CD4-positive, alpha-beta T cell treated with Interleukin-12 subunit alpha and Interleukin-12 subunit beta, for 1 hour (primary cell): ENCODE measurements at places on chromosomes 4 and X.

DNA sequence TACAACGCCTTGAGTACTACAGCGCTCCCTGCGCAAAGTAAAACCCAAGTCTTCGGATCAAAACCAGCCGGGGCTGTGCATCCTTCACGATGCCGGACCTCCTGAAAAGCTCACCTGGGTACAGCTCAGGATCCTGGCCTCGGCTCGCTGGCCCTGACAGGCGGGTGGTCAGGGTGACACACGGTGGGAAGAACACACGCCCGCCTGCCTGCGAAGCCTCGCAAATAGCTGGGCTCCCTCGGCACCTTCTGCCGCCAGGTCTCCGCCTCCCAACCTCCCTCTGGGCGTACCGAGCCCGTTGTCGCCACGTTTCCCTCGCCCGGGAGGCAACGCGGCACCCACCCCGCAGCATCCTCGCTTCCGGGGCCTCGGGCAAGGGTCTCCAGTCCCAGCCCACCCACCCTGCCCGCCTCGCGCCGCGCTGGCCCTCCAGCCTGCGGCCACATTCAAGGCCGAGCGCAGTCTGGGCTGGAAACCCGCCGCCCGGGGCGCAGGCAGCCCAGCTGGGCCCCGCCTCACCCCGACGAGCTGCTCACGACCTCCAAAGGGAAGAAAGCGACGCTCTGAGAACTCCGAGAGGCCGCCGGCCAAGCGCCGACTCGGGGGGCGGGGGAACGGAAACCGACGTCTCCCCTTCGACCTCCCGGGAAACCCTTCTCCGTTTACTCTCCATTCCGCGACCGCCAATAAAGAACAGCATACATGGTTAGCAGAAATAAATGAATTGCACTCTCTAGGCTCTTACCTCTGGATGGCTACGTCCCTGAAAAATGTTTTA lies 511 bp downstream of the PPM1K start:
- peak; percentile 77 for DNase-seq

GRCh38 chrX:38627683-38628082 lies 66.3 kb downstream of the TSPAN7 start:
- DNase-seq: peak; percentile 7

- DNase-seq: no peak
Observed at GRCh38 chrX:33336783-33337182, 125.4 kb upstream of the DMD start.

- no peak for DNase-seq
Observed at GRCh38 chrX:1011691-1012283, 200.7 kb downstream of the CRLF2 start.

DNA sequence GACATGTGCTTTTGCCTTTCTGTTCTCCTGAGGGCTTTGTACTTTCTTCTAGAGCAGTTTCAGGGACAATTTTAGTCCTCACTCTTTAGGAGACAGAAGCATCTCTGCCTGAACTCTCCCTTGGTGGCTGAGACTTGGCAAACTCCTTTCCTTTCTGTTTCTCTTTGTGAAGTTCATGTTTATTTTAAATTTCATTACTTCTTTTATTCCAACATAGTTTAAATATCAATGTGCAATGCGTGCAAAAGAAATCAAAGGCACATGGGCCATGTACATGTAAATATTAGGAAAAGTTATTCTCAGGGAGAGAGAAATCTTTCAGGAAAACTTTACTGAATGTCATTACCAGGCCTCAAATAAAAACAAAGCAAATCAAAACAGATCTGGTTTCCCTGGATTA lies 177.6 kb downstream of the RNF150 start:
- DNase-seq: no peak

DNA sequence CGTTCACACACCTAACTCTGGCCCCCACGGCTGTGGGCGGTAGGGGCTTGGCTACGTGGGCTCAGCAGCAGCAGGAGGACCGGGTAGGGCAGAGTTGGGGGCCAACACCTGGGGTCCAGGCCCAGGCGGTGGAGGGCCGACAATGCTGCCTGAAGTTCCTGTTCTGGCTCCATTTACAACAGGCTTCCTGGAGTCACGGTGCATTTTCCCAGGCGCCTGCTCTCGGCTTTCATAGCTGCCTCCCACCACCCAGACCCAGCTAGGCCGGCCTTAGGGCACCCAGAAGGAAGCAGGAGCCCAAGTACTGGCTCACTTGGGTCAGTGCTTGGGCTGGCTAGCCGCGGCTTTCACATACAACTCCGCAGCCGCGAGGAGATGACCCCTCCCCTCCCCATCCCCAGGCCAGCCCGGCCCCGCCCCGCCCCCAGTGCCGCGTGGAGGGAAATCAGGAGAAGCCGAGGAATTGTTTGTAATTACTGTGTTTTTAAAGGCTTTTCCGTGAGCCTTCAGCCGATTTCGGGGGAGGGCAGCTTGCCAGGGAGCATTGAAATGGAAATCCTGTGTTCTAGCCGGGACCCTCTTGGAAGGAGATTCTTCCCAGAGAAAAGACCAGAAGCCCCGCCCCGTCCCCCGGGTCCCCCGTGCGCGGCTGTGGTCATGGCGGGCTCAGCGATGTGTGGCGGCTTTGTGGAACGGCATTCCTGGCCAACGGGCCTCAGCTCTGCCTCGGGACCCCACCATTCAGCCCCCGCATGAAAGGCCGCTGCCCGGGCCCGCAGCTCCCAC lies 28.5 kb downstream of the PJA1 start:
- no peak for DNase-seq

DNA sequence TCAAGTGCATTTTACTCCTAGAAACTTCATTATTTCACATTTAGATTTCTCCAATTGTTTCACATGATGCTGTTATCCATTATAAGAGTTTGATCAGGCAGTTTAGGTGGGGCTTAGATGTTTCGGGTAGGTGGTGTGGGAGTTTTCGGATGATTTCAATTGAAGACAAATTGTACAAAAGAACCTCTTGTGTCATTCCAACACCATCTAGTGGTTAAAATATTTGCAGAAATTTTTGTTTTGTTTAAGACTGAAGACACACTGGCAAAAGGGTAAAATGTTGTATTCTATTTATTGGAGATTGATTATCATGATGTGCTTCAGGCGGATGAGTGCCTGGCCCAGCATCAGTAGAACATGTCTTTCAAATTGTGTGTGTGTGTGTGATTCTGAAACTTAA lies 212.7 kb downstream of the SH3BGRL start:
- DNase-seq: no peak

GRCh38 chr4:83618431-83618830 lies 82.5 kb downstream of the GPAT3 start:
- DNase-seq: no peak

DNA sequence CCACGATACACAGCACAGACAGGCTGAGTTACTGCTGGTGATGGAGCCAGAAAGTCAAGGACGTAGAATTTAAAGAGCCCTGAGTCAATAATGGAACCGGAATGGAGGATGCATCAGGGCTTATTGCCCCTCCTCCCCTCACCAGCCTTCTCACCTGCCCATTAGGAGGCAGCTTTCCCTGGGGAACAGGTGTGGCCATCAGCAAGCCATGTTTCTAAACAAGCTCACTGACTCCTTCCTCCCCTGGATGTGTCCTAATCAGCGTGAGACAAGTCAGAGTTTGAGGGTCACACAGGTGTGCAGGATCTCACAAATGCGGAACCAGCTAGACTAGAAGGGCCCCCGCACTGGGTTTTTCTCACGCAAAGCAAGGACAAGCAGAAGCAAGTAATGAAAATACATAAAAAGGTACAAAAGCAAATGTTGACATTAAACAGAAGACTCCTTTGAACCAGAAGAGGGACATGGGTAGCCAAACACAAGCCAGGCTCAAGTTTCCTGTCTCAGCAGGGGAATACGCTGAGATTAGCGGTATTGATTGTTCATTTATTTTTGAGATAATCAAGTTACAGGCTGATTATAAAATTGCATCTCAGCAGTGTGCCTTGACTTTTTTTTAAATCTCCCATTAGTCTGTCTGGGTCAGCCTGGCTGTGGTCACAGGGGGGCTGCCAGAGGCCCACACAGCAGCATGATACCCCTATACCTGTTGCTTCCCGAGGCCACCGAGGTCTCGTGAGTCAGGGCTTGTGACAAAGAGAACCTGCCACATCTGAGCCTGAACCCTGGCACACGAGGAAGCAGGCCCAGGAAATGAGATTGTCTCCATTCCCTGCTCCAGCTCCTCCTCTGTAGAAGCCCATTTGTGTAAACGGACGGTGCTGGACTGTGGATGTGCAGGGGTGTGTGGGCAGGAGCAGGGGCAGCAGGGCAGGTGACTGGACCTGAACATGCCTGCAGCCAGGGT lies 37.4 kb downstream of the CCKAR start:
- no peak for DNase-seq
